Activated effector memory CD4-positive, alpha-beta T cell treated with anti-CD3 and anti-CD28 coated beads, Interleukin-2, amount 50 U/mL, for 16 hours (primary cell): ENCODE measurements at places on chromosomes 4 and X.
A peak's percentile ranks its signal among the peaks of the same experiment; 100 is the strongest.

- DNase-seq, result no peak
These were observed 324.2 kb downstream of the TMA16 start for GRCh38 chr4:163818673-163819072.

- no peak for DNase-seq
These were observed 30.6 kb downstream of the PTTG2 start for GRCh38 chr4:37990731-37991245.

DNA sequence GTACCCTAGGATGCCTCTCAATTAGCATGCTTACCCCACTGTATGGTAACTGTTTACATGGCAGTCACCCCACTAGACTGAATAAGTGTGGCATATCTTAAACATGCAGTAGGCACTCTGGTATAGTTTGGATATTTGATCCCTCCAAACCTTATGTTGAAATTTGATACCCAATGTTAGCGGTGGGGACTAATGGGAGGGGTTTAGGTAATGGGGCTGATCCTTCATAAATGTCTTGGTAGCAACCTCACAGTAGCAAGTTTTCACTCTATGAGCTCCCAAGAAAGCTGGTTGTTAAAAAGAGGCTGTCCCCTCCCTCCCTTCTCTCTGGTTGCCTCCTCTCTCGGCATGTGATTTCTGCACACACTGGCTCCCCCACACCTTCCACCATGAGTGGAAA lies 10.1 kb downstream of the TMEM150C start:
- no peak for DNase-seq

GRCh38 chr4:174133551-174133950 lies 149.9 kb downstream of the FBXO8 start:
- no peak for DNase-seq

DNA sequence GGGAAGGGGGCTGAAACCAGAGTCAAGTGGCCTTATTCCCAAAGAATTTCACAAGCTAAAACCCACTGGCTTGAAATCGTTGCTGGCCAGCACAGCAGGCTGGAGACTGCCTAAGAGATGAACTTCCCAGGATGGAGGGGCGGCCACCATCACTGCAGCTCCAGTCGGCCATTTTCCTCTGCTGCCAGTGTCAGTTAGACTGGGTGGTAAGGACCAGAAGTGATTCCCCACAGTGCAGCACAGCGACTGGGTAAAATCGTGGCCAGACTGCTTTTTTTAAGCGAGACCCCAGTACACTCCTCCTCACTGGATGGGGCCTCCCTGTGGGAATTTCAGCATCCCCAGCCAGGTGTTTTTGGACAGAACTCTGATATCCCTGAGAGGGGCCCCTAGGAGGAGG lies 428.0 kb downstream of the SPIN4 start:
- DNase-seq, result no peak

GRCh38 chr4:52848254-52848653 lies 13.9 kb upstream of the RASL11B start:
- DNase-seq, result no peak

DNA sequence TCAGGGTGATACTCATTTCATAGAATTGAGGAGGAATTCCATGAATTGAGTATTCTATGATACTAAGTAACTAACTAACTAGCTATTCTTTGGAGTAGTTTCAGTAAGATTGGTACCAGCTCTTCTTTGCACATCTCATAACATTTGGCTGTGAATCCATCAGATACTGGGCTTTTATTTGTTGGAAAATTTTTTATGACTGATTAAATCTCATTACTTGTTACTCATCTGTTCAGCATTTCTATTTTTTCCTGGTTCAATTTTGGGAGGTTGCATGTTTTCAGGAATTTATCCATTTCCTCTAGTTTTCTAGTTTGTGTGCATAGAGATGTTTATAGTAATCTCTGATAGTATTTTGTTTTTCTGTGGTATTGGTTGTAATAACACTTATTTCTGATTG lies 70.8 kb upstream of the FREM3 start:
- no peak for DNase-seq

DNA sequence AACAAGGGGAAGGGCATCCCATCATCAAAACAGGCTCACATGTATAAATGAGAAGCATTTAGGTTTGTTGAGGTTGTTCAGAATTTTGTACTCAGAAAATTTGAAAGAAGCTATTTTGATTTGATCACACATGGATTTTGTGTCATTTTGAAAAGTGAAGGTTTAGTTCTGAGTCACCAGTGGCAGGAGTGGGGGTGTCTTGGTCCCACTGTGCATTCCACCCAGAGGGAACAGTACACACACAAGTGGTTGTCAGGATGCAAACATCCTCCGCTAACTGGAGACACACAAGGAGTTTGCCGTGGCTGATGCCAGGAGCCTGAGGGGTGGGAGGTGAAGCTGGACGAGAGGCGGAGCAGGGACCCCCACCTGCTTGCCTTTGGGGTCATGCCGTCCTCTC lies 198.2 kb upstream of the PSAPL1 start:
- no peak for DNase-seq

- no peak for DNase-seq
These were observed 33.9 kb downstream of the FBXW7 start for GRCh38 chr4:152501846-152502536.

GRCh38 chr4:138542191-138542776 lies 300.1 kb upstream of the SLC7A11 start:
- DNase-seq, result no peak

GRCh38 chr4:131459430-131460101 lies 1689.5 kb upstream of the PCDH10 start:
- DNase-seq, result no peak

- no peak for DNase-seq
These were observed 764 bp upstream of the MTHFD2L start for GRCh38 chr4:74157154-74157553.

DNA sequence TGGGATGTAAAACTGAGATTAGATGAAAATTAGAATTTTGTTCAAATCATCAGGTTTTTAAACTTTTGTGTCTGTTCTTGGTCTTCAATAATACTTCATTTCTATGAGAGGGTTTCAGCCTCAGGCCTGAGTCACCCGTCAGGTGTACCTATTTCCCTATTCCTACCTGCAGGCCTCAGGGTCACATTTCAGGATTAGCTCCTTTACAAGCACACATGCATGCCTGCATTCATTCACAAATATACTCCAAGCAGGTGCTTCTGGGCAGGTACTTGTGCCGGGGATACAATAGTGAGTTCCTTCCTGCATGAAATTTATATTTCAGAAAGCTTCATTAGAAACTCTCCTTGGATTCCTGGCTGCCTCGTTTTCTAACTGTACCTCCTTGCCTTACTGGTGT lies 114.9 kb downstream of the SHISA3 start:
- DNase-seq, result no peak

- DNase-seq, result no peak
These were observed 86.0 kb downstream of the NDST3 start for GRCh38 chr4:118120120-118120760.

- no peak for DNase-seq
These were observed 188.0 kb downstream of the SLC4A4 start for GRCh38 chr4:71526637-71527406.

GRCh38 chrX:18861511-18861910 lies 122.4 kb downstream of the PHKA2 start:
- DNase-seq, result no peak

DNA sequence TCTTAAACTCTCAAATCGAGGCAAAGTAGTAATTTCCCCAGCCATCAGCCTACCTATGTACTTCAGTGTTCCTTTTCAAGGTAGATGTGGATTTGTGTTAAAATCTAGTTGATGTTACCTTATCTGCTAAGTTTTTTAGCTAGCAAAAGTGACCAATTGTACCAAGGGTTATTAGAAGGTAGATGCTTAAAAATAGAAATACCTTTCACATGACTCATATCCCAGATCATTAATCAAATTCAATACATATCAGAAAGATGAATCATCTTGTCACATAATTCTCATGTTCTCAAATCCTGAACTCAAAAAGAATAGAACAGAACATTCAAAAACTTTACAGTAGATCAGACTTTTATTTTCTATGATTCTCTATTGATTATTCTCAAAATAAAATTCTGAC lies 3.5 kb downstream of the ENAM start:
- DNase-seq, result no peak

DNA sequence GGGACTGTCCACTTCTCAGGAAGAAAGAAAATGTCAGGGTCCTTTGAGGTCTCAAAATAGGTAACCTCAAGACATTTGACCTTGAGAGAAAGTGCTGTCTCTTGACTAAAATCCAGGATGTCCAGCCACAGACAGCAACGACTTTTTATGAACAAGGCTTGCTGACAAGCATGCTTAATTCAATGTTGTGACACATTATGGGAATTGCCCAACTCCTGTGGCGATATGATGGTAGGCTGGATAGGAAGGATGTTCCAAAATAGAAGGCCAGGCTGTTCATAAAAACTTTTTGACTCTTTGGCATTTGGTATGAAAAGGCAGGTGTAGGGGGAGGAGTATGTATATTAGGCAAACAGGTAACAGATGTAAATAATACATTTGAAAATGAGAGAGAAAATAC lies 50.8 kb upstream of the EDNRA start:
- DNase-seq, result no peak

DNA sequence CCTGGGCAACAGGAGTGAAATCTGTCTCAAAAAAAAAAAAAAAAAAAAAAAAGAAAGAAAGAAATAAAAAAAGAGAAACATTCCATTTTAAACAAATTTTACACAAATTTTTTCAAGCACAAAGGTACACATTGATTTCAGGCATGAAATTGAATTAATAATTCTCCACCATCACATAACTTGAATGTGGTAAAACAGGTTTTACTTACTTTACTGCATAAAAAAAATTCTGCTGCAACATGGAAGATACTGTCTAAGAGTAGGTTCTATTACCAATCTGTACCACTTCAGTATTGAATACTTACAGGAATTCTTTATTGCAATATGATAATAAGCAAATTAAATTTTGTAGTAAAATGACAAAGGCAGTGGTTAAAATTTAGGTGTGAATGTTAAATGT lies 271.6 kb upstream of the ARSJ start:
- DNase-seq, result no peak

DNA sequence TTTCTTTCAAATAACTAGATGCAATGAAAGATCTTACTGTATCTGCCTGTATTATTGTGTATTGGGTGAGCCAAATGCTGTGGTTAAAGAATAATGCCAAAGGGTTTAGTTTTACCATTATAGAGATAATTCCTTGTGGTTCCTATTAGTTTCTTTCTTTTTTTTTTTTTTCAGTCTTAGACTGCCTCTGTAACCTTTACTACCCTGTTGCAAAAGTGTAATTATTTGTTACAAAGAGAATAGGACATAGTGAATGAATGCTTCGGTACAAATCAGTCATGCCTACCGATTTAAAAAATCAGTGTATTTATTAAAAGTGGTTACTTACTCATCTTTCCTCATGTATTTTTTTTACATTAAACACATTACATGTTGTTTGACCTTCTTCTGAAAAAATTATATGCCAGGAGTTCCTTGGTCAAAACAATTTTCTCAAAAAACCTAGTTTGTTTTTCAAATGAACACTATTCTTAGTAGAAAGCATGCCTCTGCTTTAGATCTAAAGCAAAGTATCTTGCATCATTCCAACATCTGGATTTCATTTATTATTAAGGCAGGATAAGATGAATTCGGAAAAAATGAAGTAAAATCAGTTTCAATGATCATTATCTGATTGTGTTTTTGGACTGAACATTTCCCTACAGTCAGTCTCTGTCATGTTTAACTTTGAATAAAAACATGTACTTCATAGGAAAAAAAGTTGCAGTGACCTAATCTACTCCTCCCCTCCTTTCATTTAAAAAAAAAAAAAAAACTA lies 21.2 kb upstream of the SYNPO2 start:
- DNase-seq, result no peak

DNA sequence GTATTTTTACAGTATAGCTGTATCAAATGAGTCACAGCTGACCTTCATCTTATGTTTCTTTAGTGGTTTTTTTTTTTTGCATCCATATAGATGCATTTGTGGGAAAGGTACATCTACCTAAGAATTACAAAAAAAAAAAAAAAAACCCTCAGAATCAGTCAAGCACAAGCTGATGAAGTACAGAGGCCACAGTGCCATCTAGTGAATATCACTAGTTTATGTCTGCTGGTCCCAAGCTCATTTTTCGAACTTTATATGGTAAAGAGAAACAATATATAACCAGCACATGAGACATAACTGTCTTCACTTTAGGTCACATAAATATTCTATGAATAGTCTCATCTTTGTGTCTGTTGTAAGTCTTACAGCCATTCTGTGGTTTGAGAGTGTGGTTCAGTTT lies 220.1 kb downstream of the DLG3 start:
- no peak for DNase-seq

DNA sequence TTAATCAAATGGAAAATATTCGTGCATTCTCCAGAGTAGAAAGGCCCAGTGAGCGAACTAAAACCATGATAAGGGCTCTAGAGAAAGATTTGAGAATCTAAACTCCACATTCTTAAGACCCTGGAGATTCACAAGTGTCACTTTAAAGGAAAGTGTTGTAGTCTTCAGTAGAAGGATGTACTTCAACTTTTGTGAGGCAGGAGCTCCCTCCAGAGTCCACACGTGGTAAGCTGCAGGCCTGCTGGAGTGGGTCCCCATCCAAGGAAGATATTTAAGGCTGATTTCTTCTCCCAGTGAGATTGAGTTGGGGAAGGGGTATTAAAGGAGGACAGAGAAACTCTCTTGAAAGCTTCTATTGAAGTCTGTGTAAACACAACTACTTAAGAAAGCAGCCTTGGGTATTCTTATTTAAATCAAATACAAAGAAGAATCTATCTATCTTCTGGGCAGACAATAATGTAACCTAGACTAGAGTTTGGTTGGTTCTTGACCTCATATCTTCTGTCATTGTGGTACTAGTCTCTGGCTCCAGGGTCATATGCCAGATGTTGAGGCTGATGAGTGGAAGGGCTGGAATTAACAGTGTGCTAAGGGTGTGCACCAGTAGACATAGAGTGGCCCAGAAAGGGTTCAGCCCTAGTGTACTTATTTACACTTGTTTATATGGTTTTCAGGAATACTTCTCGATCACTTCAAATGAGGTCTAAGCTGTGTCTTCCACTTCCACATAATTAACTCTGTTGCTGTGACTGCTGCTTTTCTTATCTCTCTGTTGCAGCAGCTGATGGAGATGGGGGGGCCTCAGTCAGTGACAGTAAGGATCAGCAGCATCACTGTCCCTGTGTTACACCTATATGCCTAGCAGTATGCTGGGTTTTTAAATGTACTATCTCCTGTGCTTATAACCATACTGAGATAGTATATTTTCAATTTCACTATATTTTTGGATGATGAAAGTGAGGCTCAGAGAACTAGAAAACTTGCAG lies 76.1 kb downstream of the HMGB2 start:
- DNase-seq, result peak; percentile 79

GRCh38 chr4:84901740-84902281 lies 64.7 kb downstream of the WDFY3 start:
- no peak for DNase-seq

- no peak for DNase-seq
These were observed 116.2 kb downstream of the AFAP1 start for GRCh38 chr4:7823416-7823824.

DNA sequence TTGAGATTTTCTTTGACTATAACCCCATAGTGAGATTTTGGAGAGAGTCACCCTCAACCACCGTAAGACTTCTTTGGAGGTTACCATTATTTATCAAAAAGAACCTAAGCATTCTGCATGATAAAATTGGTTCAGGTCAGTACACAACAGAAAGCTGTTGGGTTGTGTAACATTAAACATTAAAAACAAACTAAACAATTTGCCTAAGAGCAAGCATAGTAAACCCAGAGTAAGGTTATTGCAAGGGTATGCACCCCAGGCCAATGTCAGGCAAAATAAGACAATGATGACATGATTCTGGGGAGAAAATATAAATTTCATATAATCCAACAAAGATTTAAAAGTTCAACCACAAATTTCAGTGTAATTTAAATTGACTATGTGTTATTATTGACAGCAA lies 472.4 kb downstream of the SH2D1A start:
- DNase-seq, result no peak

- DNase-seq, result no peak
These were observed 1.3 kb downstream of the HS3ST1 start for GRCh38 chr4:11427121-11427996.
